Left hindlimb (tissue), 1 donor: ENCODE measurements at places on chromosomes 3 and 15.
A peak's percentile ranks its signal among the peaks of the same experiment; 100 is the strongest.

GRCh38 chr3:182276512-182276911, 516.8 kb upstream of the ATP11B start:
- no peak for DNase-seq

DNA sequence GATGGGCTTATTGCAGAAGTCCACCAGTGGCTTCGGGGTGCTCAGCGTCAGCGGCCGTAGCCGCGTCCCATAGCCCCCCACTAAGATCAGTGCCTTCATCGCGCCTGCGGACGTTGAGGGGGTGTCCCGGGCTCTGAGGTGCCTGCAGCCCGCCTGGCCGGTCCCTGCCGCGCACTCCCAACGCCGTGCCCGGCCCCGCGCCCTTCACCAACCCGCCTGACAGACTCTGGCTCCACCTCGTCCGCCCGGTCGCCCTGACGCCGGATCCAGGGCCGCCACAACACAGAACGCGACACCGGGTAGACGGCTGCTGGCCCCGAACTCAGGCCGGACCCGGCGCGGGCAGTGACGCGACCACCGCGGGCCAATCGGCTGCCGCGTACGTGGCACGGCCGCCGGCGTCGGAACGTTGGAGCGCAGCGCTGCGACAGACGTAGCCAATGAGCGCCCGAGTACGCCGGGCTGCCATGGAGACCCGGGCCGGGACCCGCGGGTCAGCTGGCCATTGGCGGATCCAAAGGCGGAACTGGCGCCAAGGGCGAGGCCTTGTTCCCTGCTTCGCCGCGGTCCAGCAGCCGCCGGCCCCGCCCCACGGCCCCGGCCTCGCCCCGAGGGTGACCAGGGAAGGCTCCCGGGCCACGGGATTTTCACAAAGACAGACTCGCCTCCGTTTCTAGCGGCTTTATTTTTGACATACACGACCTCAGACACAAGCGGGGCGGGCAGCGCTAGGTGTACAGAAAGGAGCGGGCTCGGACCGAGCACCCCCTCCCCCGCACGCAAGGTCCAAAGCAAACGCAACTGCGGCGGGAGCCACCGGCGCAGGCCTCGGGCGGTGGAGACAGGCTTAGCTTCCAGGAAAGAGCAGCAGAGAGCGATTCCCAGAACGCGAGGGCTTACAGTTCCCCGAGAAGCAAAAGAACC, at the start of gene GMPPB:
Gene GMPPB, minus strand, starts transcription at position 324 of the 924 bp plus-strand sequence. Its CDS starts 225 bp downstream, at position 99.
- DNase-seq, result peak; percentile 98

GRCh38 chr15:31774045-31774444, 256.3 kb upstream of the CHRNA7 start:
- DNase-seq, result no peak

- DNase-seq, result no peak
These were observed 35.4 kb upstream of the TMEM158 start for GRCh38 chr3:45261333-45262110.

DNA sequence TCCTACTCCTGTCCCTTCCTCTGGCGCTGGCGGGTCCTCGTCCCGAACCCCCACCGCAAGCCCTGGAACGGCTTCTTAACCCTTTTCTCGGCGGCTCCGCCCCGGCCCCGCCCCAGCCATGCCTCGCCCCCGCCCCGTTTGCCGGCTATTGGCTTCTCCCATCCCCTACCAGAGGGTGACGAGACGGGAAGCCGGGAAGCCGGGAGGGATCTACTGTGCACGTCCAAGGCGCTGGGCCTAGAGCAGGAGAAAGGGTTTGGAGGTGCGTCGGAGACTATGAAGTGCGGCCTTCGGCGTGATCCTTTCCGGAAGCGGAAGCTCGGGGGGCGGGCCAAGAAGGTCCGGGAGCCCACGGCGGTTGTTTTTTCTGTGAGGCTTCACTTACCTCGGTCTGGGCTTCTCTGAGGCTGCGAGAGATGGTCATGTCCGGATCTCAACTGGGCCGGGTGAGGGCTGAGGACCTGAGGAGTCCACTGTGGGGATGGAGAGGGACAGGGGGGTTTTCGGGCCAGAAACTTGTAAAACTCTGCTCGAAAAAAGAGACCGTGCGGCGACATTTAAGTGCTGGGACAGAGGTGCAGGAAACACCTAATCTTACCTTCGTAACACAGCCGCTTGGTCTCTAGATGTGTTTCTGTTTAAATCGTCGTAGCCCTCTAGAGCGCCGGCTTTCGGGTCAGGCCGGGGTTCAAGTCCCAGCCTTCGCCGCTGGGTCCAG, 21.4 kb downstream of the ROPN1B start:
- peak; percentile 90 for DNase-seq

DNA sequence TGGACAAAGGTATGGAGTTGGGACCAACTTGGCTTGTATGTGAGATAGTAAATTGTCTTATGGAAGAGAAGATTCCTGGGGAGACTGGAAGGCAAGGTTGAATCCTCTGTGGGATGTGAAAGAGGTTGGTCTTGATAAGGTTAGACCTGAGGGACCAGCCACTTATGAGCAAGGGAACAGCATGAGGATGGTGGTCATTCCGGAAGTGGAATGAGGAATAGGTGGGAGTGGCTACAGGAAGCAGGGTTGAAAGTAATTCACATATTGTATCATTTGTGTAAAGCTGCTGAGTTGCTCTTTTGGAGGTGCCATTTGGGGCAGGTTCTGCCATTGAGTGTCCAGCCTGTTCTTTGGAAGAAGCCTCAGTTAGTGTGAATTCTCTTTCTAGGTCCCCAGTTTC, 13.2 kb downstream of the USP13 start:
- no peak for DNase-seq

DNA sequence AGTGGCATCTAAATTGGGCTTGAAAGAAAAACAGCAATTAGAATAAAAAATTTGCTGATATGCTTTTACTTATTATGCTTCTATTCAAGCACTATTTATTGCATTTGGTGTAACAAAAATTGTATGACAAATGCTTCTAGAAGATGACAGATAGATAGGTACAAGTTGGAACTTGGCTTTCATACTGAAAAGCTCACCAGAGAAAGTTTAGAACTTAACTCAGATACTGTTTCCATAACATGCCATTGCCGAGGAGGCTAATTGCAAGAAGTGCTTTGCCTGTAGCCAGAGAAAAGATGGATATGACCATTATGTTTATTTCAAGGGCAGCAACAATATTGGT, 123.8 kb downstream of the NFKBIZ start:
- DNase-seq, result no peak

DNA sequence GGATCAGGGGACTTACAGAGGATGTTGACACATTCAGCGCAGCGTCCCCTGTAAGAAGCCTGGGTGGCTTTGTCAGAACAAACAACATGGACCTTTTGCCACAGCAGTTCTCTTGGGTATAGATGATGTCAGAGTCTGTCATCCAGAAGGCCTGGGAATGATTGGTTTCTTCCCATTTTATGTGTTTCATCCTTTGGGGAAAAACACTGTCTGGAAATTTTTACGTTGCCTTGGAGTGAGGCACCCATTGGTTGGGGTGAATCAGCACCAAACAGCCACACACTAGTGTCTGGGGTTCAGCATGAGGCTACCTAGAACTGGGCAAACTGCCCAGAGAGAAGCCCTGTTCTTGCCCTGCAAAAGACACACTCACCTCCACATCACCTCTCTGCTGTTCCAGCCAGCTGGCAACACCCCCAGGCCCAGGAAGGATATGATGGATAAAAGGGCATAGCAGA, 123.0 kb downstream of the FAM43A start:
- no peak for DNase-seq
